ENCODE measurements at places on chromosomes 6 and 20.

DNA sequence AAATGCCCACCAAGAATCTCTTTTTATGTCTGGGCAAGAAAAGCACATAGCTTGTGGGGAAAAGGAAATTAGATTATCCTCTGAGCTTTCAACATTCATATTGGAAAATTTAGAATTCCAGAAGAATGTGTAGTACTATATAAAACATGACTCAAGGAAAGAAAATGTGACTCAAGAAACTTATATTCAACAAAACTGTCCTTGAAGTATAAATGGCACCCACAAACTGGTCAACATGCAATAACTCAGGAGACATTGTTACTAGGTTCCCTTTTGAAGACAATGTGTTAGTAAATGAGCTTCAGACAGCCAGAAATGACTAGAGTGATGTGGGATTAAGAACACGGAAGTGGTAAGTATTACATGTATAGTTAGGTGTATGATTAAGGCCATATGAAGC, 26.1 kb upstream of the TINAG start:
- peak; percentile 1 for DNase-seq

DNA sequence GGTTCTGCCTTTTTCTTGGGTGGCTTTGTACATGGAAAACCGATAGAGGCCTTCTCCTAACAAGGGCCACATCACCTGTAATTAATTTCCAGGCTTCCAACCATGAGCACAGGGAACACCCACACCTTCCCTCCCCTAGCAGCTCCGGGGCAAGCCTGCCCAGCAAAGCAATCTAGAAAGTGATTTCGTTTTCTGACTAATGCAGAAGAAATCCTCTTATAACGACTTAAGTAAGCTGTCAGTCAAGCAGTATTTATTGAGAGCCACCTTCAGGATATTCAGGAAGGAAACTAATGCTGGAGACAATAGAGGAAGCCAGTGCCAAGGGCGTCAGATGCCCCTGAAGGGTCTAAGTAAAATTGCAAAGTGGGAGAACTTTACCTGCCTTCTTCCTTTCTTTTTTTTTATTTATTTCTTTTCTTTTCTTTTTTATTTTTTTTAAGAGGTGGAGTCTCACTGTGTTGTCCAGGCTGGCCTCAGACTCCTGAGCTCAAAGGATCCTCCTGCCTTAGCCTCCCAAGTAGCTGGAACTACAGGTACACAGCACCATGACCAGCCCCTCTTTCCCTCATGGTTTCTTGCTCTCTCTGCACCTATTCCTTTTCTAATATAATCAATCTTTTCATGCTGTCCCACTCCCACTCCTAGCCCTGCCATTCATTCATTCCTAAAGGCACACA, 67.5 kb upstream of the MBOAT1 start:
- no peak for DNase-seq

DNA sequence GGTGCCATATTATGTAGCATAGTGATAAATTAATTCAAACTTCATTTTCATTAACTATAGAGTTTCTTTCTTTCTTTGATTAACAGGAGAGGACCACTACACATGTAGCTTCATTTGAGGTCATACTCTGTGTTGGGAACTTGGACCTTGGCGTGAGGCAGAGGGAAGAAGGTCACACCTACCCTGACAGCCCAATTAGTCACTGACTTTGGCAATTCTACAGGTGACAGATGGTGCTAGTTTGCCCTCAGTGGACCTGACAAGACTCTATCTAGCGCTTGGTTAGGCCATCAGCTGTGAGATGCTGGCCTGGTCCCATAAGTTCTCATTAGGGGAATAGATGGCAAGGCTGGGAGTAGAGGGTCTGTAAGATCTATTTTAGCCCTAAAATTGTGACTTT, 14.2 kb downstream of the SLX4IP start:
- no peak for DNase-seq

GRCh38 chr6:64774881-64775280, 932.1 kb downstream of the EYS start:
- DNase-seq = no peak

DNA sequence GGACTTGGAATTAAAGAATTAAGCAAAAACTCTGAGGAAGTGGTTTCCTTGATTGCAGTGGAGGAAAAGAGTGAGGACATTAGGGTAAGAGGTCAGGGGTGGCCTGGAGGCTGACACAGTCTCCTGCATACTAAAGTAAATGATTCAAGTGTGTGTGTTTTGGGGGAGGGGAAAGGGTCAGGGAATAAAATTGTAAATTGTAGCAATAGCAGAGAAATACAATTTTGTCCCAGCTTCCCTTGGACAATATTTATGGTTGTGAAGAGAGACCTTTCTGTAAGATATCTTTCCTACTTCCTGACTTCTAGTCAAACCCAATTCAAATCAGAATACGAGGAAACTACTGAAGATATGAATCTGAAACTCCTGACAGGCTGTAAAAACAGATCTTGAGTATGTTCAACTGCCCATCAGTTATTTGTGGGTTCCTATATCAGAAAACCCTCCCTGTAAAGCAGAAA, 143.4 kb upstream of the HMGN3 start:
- DNase-seq = no peak

GRCh38 chr20:12255461-12255970, 337.8 kb downstream of the BTBD3 start:
- DNase-seq = no peak

DNA sequence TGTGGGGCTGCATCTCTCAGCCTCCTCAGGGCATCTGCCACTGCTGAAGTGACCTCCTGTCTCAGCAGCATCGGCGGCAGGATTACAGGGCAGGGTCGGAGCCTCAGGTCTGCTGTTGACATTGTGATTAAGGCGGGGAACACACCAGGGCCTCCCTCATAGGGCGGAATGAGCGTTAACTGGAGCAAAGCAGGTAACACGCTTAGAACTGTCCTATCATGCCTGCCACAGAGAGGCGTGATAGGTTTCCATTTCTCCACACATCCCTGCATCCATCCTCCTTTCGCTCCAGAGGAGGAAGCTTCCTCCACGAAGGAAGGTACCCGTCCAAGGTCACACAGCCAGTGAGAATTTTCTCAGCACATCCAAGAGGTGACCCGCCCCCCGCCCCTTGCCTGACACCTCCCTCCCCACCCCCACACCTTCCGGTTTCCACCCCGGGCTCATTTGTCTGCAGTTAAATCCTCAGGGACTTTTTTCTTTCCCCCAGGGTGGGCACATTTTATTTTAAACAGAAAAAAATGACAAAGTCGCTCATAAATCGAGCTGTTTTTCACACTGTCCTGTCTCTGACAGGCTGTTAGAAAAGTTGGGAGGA, 200.8 kb downstream of the TFAP2C start:
- no peak for DNase-seq

DNA sequence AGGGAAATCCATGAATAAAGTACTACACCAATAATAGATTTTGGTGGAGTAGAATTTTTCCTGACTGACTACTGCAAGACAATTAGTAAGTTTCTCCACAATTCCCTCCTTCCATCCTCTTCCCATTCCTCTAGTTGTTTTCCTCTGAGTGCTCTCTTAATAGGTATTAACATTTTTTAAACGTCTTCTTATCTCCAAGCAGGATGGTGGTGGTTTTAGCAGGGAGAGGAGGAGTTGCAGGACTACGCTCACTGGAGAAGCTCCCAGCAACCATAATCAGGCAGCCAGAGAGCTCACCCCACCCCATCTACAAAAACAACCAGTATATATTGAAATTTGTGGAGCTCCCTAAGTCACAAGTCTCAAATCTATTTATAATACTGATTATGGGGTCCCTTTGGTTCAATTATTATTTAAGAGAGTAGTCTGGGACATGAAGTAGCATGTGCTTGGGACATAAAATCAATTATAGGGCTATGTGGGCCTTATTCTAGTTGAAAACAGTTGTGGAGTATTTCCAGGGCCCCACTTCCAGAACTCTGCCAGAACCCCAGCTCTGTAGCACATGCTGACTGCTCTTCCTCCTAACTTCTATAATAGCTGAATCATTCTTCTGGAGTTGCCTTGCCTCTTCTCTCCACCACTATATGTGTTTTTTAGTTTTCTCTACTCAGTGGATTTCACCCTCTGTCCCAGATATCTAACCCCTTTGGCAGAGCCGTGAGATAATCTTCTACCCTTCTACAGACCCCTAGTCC, 49.8 kb downstream of the MYB start:
- DNase-seq = no peak

- DNase-seq = peak; percentile 21
These were observed 1.9 kb downstream of the RNF217 start for GRCh38 chr6:124963831-124964763.

GRCh38 chr6:88376768-88377387, 210.7 kb upstream of the CNR1 start:
- DNase-seq = no peak

DNA sequence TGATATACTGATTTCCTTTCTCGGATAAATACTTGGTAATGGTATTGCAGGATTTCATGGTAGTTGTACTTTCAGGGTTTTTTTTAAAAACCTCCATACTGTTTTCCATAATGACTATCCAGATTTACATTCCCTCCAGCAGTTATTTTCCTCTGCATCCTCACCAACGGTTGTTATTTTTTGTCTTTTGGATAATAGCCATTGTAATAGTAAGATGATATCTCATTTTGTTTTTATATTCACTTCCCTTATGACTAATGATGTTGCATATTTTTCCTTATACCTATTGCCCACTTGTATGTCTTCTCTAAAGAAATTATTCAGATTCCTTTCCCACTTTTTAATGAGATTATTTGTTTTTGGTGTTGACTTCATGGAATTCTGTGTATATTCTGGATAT, 231.0 kb downstream of the MEI4 start:
- DNase-seq = no peak

GRCh38 chr6:66897576-66897975, 1190.5 kb upstream of the EYS start:
- DNase-seq = no peak

GRCh38 chr6:136307351-136307750, 17.7 kb upstream of the BCLAF1 start:
- DNase-seq = no peak

GRCh38 chr6:157013649-157014304, 236.6 kb downstream of the ARID1B start:
- no peak for DNase-seq

DNA sequence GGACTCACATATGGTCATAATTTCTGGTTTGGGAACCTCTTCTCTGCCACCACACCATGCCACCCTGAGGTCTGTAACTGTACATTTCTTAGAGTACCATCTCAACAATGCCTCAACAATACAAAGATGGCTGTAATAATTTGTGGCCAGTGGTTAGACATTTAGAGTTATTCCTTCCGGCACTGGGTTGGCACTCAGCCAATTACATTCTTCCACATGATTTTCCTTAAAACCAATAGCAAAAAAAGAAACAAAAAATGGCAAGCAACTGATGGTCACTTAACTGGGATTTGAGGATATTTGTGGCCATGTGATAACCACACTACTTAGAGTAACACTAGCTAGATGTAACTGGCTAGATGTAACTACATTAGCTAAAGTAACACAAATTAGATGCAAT, 79.9 kb downstream of the SEL1L2 start:
- DNase-seq = no peak

GRCh38 chr20:5843054-5843592, 92.9 kb downstream of the SHLD1 start:
- no peak for DNase-seq

DNA sequence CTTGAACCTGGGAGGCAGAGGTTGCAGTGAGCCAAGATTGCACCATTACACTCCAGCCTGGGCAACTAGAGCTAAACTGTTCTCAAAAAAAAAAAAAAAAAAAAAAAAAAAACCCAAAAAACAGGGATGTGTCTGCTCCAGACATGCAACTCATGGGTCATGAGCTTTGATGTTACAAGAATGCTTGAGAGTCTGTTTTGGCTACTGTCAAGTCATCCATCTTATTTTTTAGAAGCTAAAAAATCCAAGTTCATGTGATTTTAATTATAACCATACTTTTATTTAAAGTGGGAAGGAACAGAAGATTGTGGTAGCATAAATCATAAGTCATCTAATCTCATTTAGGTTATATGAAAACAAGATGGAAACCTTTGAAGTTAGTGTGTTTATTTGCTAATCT, 120.6 kb downstream of the PDE7B start:
- no peak for DNase-seq

GRCh38 chr6:111087871-111088667, 766 bp downstream of the SLC16A10 start:
- DNase-seq = no peak

DNA sequence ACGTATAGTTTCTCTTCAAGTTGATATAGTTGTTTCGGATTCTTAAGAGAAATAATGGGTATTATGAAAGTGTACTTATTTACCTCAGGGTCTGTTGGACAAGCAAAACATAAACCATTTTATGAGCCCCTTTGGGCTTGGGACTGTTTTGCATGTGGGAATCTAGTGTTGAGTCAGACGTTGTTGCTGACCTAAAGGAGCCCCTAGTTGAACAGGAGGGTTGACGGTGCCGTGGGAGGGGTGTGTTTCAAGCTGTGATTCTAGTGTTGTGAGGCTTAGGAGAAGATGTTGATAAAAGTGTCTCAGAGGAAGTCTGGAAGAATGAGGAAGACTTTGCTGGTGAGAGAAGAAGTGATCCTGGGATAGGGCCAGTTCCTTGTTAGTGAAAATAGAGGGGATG, 140.0 kb downstream of the ARID1B start:
- no peak for DNase-seq

- no peak for DNase-seq
These were observed 559.5 kb upstream of the PTCHD4 start for GRCh38 chr6:48670546-48670945.

GRCh38 chr6:165659945-165660856, 2.8 kb downstream of the PDE10A start:
- DNase-seq = peak; percentile 54

DNA sequence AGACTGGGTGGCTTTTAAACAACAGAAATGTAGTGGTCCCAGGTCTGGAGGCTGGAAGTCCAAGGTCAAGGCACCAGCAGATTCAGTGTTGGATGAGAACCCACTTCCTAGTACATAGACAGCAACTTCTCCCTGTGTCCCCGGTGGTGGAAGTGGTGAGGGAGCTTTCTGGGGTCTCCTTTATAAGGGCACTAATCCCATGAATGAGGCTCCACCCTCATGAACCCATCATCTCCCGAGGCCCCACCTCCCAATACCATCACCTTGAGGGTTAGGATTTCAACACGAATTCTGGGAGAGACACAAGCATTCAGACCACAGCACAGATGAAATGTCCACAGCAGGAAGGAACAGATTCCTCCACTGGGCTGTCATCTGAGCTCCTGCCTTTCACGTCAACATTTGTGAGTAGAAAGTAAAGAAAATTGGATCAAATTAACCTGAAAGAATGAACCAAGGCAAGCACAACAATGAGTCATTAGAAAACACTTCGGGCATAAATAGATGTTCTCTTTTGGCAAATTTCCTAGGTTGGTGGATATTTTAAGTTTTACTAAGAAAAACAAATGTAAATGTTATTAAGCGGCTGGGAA, 130.7 kb downstream of the RNASET2 start:
- DNase-seq = no peak

- DNase-seq = peak; percentile 25
These were observed 234.2 kb upstream of the CITED2 start for GRCh38 chr6:139608466-139609261.

DNA sequence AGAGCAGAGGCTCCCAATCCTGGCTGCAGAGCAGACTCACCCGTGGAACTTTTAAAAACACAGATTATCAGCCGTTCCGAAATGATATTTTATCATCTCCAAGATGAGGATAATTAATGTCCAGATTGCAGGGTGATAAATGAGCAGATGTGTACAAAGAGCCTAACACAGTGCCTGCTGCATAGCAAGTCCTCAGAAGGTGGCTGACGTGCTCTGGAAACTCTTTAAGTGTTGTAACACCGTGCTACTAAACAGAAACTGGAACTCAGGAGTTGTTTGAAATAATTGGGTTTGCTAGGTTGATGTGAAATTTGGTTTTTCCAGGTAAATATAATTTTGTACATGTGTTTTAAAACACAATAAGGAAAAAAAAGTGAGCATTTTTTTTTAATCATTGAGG, 118.0 kb downstream of the ARMC2 start:
- no peak for DNase-seq

Measured in hepatic stellate cell (primary cell).